ENCODE measurements at places on chromosomes 2 and 18.

DNA sequence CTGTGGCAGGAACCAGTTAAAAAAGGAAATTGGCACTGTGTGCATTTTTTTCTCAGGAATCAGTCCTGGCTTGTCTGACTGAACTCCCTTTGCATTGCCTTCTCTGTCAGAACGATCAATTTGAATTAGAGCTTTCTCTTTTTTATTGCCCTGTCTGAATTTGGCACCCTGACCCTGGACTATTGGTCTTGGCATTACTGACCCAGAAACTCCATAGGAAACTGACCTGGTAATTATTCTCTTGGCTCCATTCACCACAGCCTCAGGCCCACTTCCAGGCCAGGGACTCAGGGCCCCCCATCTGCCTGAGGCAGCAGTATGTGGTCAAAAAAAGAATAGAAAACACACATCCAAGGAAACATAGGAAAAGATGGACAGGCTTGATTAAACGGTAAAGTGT is 32.0 kb upstream of the CCDC88A start:
- DNase-seq: no peak

DNA sequence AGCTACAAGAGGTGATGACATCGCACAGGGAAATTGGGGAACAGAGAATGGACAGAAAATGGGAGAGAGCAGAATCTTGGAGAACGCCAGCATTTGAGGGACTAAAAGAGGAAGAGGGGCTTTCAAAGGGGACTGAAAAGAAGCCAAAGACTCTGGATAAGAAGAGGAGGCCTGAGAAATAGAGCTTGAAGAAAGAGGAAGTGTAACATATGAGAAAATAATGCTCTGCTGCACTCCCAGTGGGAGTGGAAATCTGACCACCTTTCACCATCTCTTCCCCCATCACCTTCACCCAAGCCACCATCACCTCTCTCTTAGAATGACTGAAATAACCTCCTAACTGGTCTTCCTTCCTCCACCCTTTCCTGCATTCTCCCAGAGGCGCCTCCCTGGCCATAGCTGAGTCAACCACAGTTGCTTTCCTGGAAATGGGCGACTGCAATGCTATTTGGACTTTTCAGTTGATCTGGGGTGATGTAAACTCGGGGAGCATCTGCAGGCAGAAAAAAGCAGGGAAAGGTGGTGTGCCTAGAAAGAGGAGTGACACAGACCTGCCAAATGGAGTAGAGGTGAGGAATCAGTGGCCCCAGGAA is 16.8 kb downstream of the CXCR1 start:
- no peak for DNase-seq

DNA sequence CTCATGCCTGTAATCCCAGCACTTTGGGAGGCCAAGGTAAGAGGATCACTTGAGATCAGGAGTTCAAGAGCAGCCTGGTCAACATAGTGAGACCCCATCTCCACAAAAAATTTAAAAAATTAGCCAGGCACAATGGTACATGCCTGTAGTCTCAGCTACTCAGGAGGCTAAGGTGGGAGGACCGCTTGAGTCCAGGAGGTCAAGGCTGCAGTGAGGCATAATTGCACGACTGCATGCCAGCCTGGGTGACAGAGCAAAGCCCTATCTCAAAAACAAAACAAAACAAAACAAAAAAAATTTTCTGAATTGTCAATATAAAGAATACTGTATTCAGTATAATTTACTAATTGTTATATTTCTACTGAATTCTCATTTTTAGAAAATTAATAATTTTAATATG is 20.9 kb upstream of the NEDD4L start:
- DNase-seq: no peak

DNA sequence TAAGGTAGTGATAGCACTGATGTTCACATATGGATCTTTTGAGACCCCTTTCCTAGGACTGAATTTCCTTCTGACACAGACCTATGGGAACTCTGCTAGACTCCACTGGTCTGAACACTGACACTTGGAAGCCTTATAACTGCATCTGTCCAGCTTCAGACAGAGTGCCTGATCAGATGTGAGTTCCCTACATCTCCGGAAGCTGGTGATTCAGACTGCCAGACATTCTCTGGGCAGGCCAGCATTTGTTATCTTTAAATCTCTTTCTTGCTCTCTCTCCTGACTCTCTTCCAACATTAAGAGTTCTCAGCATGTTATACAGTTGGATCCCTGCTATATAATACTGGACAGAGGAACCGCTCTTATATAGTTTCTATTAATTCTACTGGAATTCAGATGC is 408.5 kb downstream of the ZEB2 start:
- no peak for DNase-seq
